ENCODE measurements at places on chromosomes 2 and 18.

GRCh38 chr2:176285321-176285720, 16.1 kb downstream of the MTX2 start:
- DNase-seq: no peak

GRCh38 chr18:37259711-37260110, 305.9 kb downstream of the CELF4 start:
- no peak for DNase-seq

- no peak for DNase-seq
Measured at GRCh38 chr18:35390951-35391700, 14.0 kb upstream of the ZNF396 start.

GRCh38 chr2:97713296-97714083, at the start of gene ZAP70:
Gene ZAP70 (plus strand): TSS chr2:97713576. CDS start chr2:97724037, 10,461 bp downstream.
- DNase-seq: peak; percentile 50

DNA sequence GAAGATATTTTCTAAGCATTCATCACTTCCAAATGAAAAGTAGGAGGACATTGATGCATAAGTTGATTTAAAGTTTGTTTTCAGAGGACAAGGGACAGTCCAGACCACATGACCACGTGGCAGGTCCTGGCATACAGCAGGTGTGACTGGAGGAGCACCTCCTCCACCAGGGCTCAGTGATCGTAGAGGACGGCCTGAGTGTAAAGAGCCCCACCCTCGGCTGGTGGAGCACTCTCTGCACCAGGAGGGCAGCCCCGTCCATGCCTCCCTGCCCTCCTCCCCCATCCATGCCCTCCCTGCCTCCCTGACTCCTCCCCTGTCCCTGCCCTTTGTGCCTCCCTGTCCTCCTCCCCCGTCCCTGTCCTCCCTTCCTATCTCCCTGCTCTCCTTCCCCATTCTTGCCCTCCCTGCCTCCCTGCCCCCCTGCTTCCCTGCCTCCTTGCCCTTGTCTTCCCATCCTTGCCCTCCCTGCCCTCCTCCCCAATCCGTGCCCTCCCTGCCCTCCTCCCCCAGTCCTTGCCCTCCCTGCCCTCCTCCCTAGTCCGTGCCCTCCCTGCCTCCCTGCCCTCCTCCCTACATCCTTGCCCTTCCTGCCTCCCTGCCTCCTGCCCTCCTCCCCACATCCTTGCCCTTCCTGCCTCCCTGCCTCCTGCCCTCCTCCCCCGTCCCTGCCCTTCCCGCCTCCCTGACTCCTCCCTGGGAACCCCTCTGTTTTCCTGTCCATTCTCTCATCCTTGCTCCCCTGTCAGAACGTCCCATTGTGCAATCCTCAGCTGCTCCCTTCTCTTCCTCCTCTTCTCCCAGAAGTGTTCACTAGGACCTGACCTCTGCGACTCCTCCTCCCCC, 47.9 kb downstream of the ANKMY1 start:
- DNase-seq: no peak
